ENCODE measurements at places on chromosomes 11 and 22.

- no peak for DNase-seq
These were observed 13.1 kb downstream of the OR5AK2 start for GRCh38 chr11:57001674-57002401.

- DNase-seq, result no peak
These were observed 19.8 kb upstream of the PSMA1 start for GRCh38 chr11:14539982-14540421.

- DNase-seq, result peak; percentile 56
These were observed 6.8 kb downstream of the NAA40 start for GRCh38 chr11:63945477-63946163.

DNA sequence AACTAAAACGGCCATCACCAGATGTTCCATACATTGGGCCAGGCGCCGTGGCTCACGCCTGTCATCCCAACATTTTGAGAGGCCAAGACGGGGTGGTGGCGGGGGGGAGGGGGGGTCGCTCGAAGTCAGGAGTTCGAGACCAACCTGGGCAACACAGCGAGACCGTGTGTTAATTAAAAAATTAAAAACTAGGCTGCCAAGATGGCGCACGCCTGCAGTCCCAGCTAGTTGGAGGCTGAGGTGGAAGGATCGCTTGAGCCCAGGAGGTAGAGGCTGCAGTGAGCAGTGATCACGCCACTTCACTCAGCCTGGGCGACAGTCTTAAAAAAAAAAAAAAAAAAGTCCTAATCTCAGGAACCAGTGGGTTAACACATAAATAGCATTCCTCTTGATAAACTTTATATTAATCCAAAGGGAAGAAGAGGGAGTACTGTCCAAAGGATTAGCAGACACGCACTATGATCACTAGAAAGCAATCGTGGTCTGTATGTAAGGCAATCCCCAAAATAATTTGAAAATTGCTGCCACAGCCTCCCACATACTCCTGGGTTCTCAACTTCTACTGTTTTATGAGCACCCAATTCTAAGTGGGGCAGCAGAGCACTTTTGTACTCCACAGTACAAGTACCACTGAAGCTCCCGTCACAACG lies 604 bp downstream of the PUS3 start:
- DNase-seq, result no peak

GRCh38 chr11:106988151-106989077 lies 29.9 kb downstream of the GUCY1A2 start:
- DNase-seq, result peak; percentile 51

DNA sequence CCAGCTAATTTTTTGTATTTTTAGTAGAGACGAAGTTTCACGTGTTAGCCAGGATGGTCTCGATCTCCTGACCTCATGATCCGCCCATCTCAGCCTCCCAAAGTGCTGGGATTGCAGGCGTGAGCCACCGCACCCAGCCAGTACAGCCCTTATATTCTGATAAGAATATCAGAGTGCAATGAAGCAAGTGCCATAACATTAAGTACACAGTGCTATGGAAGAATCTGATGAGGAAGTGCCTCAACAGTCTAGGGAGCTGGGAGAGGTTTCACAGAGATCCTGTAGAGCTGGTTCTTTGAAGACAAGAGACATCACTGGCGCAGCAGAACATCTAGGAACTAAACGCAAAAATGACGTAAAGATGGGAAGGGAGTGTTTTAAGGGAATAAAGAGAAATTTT lies 2.1 kb downstream of the RTCB start:
- no peak for DNase-seq

GRCh38 chr22:37222440-37222971 lies 10.2 kb upstream of the SSTR3 start:
- no peak for DNase-seq
